ENCODE measurements at places on chromosomes 3 and 15.

DNA sequence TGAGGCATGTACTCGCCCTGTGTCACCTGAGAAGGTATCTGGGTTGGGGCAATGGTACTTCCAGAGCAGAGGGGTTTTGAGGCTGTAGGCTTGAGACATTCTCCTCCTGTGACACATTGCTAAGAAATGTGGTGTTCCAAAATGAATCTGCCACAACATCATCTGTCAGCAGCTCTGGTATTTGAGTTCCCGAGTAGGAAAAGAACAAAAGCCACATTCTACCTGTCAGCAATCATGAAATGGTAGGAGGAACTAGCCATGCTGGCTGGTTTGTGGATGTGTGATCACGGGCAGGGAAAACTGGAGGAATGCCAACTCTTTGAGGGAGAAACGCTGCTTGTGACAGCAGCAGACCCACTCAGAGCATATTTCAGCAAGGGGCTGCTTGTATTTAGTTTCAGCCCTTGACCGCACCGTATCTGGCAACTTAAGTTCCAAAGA, 579.4 kb upstream of the TBL1XR1 start:
- DNase-seq = no peak

- no peak for DNase-seq
These were observed 12.5 kb downstream of the TNFAIP8L3 start for GRCh38 chr15:51082246-51082645.

GRCh38 chr3:1135194-1135593, 42.4 kb downstream of the CNTN6 start:
- no peak for DNase-seq

DNA sequence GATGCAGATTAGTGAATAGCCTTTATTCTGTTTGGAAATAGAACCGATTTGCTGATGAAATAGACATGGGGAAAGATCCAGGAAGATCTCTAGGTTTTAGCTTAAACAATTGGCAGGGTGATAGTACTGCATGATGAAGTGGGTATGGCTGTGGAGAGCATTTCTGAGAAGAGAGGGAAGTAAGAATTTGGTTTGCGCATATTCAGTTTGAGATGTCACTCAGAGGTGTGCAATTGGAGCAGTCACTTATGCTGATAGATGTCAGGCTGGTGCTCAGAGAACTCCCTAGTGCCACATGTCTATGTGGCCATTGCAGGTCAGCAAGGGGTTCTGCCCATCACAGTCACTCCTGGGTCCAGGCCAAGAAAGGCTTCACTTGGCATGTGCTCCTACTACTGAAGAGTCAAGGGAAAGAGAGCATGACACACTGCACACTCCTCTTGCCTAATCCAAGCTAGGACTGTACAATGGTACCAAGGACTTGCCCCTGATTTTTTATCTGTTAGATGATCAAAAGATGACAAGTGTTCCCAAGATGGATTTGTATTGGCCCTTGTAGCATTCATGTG, 57.2 kb upstream of the ST8SIA2 start:
- DNase-seq = no peak

- no peak for DNase-seq
These were observed 12.6 kb downstream of the RAB6B start for GRCh38 chr3:133882986-133883586.

All from naive B cell (primary cell).